Activated CD4-positive, CD25-positive, alpha-beta regulatory T cell treated with anti-CD3 and anti-CD28 coated beads, Interleukin-2, amount 50 U/mL, for 16 hours (primary cell): ENCODE measurements at places on chromosomes 1 and 21.

DNA sequence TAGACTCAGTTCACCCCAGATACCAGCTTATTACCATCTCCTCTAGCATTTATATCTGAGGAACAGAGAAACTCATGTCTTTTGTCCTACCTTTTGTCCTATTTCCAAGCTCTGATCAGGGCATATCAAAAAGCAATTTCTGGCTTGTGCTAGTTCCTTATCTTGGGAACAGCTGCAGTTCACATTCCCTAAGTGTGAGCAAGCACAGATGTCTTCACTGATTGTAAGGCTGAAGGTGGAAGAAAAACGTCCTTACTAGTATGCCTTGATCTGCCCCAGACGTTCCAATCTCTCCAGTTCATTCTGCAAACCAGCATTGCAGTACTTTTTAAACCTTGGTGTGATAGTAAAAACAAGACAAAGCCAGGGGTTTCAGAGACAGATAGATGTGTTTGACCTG is 139.8 kb downstream of the NCAM2 start:
- DNase-seq = no peak

GRCh38 chr1:21027805-21028204 is 148.9 kb downstream of the EIF4G3 start:
- no peak for DNase-seq

DNA sequence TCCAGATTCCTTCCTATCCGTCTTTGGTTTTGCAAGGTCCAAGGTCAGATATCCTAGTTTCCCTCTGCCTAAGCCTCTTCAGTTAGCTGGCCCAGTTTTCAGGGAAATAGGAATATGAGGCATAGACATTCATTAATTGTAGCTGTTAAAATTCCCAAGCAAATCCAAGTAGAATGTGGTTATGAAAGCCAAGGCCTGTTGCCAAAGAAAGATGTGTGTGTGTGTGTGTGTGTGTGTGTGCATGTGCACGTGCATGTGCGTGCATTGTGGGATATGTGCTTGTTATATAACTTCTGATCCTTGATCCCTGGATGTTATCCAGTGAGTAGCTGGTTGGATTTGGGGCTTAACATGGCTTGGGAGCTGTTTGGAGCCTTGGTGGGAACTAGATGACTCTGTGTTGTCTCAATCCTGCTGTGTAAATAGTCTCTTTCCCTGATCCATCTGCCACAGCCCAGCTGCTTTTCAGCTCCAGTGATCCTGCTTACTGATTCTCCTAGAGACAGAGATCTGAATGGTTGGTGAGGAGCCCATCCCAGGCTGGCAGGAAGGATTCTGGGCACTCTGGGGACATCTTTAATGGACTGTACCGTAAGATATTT is 70.6 kb upstream of the GCLM start:
- DNase-seq = no peak

- no peak for DNase-seq
These were observed 225.4 kb upstream of the NRIP1 start for GRCh38 chr21:15289896-15290841.

DNA sequence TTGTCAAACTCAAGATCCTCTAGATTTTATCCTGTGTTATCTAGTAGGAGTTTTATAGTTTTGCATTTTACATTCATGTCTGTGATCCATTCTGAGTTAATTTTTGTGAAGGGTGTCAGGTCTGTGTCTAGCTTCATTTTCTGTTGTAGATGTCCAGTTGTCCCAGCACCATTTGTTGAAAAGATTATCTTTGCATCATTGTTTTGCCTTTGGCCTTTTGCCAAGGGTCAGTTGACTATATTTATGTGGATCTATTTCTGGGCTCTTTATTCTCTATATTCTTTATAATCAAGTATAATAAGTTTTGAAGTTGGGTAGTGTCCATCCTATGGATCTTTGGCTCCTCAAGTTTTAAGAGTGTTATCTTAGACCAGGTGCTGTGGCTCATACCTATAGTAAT is 21.9 kb downstream of the TRAF5 start:
- no peak for DNase-seq
